ENCODE measurements at places on chromosomes 5 and 9.

DNA sequence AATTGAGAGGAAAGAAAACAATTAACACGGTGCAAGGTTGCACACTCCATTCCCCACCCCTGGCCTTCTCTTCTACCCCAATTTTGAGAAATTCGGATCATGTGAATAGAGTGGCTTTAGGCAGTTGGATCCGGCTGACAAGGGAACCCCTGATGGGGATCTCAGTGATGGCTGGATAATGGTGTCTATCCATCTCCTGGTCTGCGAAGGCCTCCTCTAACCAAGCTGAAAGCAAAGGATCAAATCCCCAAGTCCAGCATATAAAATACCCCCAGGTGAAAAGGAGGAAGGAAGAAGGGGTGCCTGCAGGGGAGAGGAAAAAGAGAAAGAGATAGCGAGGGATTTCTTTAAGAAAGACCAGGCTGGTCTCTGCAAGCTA, 16.0 kb downstream of the NR2F1 start:
- DNase-seq = no peak

- DNase-seq = no peak
Observed at GRCh38 chr9:31519826-31520225, 864.6 kb upstream of the ACO1 start.

GRCh38 chr9:127347831-127348776, 48.9 kb upstream of the SLC2A8 start:
- DNase-seq = no peak

DNA sequence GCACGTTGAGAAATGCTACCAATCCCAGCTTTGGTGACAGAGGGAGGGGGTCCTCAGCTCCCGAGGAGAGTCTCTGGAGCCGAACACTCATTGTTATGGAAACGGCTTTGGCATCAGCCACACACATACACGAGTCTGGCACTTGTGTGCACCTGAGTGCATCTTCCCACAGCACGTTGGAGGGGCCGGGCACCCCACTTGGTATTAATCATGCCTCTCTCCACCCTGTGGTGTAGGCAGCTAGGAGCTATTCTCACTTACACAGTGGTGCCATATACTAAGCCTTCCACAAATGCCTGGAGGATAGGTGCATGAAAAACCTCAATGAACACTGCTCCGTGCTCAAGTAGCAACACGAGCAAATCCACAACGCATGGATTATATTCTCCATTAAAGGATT, 133.9 kb upstream of the PANK3 start:
- no peak for DNase-seq

DNA sequence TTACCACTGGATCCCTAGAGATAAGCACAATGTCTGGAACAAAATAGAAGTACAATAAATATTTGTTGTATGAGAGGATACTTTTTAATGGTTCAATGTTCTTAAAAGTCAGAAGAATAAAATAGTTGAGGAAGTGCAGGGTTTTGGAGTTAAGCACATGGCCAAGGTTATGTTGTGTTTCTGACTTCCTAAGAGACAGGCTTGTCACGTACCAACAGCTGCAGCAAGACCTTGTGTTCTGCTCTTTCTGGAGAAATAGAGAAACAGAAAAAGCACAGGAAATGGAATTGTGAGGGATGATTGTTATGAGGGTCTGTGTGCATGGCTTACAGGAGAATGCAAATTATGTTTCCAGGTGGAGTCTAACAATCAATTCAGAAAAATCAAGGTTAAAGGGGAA, 12.9 kb downstream of the CARTPT start:
- DNase-seq = no peak

GRCh38 chr9:2991292-2991691, 147.4 kb upstream of the PUM3 start:
- no peak for DNase-seq

DNA sequence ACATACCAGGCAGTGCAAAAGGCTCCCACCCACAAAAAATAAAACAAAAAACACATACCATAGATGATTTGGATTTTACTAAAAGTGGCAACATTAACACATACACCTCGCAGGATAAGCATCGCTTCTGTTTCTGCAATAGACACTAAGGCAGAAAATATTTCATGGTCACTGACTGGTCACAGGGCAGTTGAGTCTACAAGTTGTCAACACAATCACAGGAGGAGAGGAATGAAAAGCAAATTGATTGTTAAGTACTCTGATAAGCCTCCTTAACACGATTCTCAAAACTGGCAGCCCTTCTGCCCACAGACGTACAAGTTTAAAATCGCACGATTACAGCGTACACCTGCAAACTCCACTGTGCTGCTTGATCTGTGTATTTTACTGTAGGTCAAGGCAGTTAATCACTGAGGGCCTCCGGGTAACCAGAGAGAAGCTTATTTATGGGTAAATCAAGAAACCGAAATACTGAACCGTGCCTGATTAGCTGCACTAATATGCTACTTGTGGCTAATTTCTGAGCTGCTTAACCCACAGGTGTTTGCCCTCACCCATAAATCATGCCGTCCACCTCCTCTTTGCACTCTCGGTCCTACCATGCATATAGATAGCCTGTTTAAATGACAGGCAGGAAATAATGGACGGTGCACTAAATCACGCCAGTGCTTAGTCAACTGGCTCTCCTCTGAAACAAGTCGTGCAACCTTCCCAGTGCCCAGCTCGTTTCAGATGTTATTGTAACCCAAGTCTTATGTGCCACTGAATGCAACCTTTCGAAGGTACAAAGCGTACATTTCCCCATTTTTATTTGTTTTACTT, 659.4 kb upstream of the ADAMTS16 start:
- no peak for DNase-seq

DNA sequence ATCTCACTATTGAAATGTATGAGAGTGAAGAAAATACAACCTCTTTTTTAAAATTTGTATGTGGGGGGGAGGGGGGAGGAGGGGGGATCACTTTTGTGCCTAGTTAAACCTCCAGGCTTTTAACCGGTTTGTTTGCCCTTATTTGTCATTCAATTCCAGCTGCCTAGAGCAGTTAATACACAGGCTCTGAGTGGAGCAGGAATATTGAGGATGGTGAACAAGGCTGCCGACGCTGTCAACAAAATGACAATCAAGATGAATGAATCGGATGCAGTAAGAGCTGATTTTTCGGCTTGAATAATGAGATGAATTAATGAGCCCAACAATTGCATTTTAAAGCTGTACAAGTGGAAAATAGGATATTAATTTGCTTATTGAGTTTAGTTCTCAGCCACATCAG, 28.7 kb upstream of the SNX24 start:
- no peak for DNase-seq

DNA sequence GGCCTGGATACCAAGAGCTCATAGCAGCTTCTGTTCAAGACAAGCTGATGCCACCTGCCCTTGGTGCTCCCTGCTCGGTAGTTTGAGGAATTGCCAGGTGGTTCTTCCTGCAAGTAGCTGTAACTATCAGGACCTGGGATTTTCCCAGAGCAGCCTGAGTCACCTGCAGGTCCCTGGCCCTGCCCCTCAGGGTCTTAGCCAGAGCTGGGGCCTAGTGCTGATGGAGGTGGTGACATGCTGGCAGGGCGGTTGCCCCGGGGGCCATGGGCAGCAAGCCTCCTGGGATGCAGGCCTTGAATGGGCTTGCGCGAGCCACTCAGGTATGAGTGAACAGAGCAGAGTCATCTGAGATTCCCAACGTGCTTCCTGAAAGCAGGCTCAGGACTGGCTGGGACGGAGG, 262.3 kb downstream of the HSPA4 start:
- no peak for DNase-seq

DNA sequence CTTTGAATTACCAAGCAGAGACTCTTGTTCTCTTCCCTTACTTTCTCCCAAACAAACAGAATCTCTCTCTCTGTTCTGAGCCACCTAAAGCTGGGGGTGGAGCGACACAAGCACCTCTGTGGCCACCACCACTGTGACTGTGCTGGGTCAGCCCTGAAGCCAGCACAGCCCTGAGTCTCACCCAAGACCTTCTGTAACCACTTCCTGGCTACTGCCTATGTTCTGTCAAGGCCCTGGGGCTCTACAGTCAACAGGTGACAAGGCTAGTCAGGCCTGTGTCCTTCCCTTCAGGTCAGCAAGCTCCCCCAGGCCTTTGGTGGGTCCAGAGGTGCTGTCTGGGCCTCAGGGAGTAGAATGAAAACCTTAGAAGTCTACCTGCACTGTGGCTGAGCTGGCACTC, 26.1 kb upstream of the SLC28A3 start:
- DNase-seq = no peak

GRCh38 chr5:87916320-87916719, 352.3 kb downstream of the TMEM161B start:
- no peak for DNase-seq

DNA sequence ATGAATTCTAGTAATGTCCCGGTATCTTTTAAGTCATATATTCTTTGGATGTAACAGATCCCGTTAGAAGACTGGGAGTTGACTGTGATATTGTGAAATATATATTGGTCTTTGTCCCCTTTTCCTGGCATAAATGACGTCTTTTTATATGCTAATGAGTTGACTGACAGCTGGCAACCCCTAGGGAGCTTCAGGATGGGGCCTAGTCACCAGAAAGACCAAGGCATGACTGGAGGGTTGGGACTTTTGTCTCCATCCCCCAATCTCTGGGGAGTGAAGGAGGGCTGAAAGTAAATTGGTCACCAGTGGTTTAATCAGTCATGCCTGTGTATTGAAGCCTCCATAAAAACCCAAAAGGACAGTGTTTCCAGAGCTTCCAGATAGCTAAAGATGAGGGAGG, 241.6 kb downstream of the PJA2 start:
- DNase-seq = no peak

DNA sequence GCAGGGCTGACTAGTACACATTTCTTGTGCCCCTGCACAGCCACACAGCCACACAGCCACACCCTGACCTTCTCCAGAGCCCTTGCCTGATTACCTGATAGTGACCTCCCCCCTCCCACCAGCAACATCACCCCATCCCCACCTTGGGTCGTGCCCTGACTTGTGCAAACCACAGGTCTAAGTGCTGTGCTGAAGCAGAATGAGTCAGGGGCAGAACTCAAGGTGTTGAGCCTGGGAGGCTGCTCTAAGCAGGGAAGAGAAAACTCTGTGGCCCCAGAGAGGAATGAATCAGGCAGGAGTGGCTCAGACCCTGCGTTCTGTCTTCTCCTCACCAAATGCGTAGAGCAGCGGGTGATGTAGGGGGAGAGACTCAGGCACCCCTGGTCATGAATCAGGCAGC, 24.3 kb upstream of the FAT2 start:
- DNase-seq = no peak

GRCh38 chr9:5608298-5609225, 20.3 kb upstream of the RIC1 start:
- no peak for DNase-seq

- DNase-seq = no peak
Observed at GRCh38 chr5:139368613-139369012, 14.5 kb downstream of the SLC23A1 start.

- DNase-seq = no peak
Observed at GRCh38 chr9:86091477-86091876, 7.9 kb downstream of the GOLM1 start.

GRCh38 chr5:56110646-56111403, 116.1 kb upstream of the IL6ST start:
- DNase-seq = no peak

All from stimulated activated CD4-positive, alpha-beta T cell treated with anti-CD3 and anti-CD28 coated beads, TNF-alpha, amount 100 ng/mL, for 48 hours (primary cell).